NCI-H2081 (cell line): ENCODE measurements at places on chromosomes 3 and 15.

- no peak for DNase-seq
Measured at GRCh38 chr3:136283627-136284026, 33.5 kb downstream of the PCCB start.

- DNase-seq = no peak
Measured at GRCh38 chr15:67327737-67328136, 73.2 kb downstream of the IQCH start.

DNA sequence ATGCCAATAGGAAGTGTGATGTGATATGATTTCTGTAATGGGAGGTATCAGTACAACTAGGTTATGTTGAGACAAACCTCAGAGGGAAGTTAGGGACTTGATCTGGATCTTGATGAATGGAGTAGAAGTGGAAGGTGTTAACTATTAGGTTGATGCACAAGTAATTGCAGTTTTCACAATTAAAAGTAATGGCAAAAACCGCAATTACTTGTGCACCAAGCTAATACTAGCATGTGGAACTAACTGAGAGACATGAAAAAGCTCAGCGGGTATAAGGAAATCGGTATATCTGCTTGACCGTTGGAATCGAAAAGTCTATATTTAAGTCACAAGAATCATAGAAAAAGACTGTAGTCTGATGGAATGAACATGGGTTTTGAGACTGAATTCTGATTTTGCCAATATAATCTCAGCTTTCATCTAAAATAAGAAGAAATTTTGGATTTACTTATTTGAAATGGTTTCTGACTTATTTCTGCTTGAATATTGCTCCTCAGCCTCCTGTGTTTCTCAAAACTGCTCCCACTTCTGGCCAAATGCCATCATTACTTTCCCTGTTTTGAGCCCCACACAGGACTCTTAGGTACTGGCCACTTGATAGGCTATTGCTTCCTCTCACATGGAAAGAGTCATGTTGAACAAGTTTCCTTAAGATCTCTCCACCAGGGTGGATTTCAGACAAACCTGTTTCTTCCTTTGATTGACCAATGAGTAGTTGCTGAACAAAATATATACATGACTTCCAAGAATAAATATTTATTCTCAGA, 271.5 kb upstream of the COL8A1 start:
- DNase-seq = no peak

DNA sequence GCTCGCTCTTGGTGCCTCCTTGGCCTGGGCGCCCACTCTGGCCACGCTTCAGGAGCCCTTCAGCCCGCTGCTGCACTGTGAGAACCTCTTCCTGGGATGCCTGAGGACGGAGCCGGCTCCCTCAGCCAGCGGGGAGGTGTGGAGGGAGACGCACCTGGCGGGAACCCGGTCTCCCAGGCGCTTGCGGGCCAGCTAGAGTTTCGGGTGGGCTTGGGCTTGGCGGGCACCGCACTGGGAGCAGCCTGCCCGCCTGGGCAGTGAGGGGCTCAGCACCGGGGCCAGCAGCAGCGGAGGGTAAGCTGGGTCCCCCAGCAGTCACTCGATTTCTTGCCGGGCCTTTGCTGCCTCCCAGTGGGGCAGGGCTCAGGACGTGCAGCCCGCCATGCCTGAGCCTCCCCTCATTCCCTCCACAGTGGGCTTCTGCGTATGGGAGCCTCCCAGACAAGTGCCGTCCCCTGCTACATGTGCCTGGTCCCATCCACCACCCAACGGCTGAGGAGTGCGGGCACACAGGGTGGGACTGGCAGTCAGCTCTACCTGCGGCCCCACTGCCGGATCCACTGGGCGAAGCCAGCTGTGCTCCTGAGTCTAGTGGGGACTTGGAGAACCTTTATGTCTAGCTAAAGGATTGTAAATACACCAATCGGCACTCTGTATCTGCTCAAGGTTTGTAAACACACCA, 708.7 kb downstream of the VGLL3 start:
- DNase-seq = no peak

DNA sequence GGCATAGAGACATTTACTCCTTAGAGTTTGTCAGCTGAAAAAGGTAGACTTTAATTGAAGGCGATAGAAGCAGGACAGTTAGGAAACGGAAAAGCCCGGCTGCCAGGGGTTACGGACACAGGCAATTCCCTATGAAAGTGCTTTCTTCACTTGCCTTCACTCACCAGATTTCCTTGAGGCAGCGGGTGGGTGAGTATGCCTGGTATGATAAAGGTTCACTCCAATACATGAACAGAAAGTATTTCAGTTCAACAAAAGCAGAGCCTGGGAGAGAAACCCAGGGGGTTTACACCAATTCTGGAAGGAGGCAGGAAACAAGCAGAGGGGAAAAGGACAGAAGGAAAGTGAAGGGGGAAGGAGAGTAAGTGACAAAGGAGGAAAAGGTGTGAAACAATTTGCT, 53.9 kb downstream of the QTRT2 start:
- DNase-seq = no peak

DNA sequence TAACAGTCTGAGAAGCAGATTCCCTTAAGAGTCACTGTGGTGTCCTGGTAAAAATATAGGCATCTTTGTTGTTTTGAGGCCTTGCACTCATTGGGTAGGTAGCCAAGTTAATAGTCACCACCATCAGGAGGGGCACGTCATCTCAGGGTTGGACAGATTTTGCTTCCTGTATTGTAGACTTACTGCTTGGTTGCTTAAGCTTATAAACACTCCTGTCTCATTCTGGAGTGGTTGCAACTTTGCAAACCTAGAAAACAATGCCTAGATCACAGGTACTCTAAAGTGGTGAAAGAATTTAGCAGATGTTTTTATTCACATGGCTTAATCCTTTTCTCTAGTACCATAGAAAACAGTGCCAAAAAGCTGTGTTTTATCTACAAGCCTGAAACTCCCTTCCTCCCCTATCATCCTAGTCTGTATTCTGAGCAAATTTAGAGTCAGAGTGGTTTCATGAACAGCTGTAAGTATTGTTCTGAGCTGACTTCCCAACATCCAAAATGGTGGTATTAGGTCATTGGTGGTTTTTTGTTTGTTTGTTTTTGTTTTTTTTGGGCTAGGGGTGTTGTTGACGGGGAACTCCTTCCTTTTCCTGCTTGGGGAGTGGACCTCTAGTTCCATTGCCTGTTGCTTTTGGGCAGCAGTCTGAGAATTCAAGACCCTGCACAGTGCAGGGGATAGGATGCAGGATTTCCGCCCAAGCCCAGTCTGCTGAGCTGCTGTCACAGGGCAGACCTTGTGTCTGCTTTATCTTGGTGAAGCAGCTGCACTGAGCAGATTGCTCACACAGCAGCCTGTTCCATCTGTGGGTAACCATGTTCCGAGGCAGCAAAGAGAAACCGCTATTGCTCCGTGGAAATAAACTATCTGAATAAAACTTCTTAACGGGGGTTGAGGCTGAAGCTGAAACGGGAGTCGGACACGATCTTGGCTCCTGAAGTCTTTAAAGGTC, 202.0 kb downstream of the AKAP13 start:
- no peak for DNase-seq

GRCh38 chr3:195854628-195855294, 43.0 kb upstream of the MUC4 start:
- no peak for DNase-seq

DNA sequence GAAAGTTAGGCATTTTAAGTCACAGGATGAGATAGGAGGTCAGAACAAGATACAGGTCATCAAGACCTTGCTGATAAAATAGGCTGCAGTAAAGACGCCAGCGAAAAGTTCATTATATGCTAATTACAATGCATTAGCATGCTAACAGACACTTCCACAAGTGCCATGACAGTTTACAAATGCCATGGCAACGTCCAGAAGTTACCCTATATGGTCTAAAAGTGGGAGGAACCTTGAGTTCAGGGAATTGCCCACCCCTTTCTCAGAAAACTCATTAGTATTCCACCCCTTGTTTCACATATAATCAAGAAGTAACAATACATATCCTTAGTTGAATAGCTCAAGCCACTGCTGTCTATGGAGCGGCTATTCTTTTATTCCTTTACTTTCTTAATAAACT, 92.7 kb upstream of the PLXND1 start:
- DNase-seq = no peak

DNA sequence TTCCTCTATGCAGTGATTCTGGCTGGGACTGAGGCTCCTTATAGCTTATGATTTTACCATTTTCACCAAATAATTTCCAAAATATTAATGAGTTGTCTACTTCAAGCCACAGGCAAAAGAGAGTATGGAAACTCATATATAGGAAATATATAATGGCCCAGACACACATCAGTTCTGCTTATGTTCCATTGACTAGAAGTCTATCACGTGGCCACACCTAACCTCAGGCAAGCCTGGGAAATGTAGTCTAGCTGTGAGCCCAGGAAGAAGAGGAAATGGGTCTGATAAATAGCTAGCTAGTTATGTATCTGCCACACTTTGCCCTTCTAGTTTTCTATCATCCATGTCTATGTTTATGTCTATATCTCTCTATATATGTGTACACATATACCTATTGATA, 195.1 kb downstream of the OTOL1 start:
- DNase-seq = no peak

GRCh38 chr3:45464336-45465170, 76.2 kb downstream of the LARS2 start:
- no peak for DNase-seq

DNA sequence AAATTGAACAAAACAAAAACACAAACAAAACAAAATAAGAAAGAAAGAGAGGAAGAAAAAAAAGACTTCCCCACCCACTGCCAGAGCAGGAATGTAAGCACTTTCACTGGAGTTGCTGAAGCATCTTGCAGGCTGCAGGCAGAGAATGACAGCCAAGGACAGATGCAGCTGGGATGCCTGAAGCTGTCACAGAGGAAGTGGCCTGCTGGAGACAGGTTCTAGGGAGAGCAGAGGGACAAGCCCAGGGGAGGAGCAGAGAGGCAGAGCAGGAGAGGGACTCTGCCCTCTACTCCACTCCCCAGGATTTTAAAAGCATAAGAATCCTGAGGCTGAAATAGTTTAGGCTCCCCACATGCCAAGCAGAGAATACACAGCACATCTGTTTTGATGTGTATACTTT, 326.2 kb downstream of the TUSC7 start:
- no peak for DNase-seq

- DNase-seq = no peak
Measured at GRCh38 chr3:133773732-133774131, 27.5 kb downstream of the TF start.

GRCh38 chr3:136237103-136237502, 13.0 kb upstream of the PCCB start:
- DNase-seq = no peak

DNA sequence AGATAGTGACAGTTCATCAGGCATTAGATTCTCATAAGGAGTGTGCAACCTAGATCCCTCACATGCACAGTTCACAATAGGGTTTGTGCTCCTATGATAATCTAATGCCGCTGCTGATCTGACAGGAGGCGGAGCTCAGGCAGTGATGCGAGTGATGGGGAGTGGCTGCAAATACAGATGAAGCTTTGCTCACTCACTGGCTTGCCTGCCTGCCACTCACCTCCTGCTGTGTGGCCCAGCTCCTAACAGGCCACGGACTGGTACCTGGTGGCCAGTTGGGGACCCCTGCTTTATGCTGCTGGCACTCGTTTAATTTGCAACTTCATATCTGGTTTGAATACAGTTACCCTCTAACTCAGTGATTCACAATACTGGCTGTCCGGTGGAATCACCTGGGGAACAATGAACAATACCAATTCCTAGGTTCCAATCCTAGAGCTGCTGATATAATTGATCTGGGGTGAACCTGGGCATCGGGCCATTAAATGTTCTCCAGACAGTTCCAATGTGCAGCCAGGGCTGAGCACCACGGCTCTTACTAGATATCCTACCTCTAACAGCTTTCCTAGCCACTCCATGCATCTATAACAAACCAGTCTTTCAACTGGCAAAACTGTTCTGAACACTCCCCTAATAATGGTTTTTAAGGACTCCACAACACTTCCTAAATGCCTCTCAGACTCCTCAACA, 131.4 kb downstream of the ATP1B3 start:
- DNase-seq = no peak

- peak; percentile 75 for DNase-seq
Measured at GRCh38 chr3:149967086-149967685, 3.5 kb downstream of the PFN2 start.

DNA sequence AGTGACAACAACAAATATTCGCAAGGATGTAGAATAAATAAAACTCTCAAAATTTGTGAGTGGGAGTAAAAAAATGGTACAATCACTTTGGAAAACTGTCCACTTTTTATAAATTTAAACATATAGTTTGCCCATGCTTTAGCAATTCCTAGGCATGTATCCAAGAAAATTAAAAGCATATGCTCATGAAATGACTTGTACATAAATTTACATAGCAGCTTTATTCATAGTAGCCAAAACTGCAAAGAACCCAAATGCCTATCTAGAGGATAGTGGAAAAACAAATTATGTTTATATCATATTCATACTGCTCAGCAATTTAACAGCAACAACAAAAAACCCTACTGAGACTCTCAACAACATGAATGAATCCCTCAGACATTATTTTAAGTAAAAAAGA, 363.6 kb upstream of the CCDC54 start:
- DNase-seq = no peak

GRCh38 chr3:25510797-25511196, 82.7 kb downstream of the RARB start:
- DNase-seq = no peak

- DNase-seq = no peak
Measured at GRCh38 chr3:183288117-183288516, 35.1 kb downstream of the B3GNT5 start.

DNA sequence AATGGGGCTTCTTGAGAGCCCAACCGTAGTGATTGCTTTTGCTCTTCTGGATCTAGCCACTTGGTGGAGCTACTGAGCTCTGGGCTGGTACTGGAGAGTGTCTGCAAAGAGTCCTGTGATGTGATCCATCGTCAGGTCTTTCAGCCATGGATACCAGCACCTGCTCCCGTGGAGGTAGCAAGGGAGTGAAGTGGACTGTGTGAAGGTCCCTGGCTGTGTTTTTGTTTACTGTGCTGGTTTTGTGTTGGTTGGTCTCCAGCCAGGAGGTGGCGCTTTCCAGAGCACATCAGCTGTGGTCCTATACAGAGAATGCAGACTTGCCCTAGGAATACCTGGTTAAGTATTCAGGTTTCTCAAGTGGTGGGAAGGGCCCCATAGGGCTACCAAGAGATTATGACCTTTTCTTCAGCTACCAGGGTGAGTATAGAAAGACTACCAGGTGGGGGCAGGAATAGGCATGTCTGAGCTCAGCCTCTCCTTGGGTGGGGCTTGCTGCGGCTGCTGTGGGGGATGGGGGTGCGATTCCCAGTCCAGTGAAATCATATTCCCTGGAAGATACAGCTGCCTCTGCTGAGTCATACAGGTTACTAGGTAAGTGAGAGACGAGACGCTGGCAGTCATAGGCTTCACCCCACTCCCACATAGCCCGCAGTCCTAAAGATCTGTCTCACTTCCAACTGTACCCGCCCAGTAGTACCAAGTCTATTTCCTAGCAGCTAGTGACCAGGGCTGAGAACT, 733.7 kb downstream of the ZNF385D start:
- no peak for DNase-seq

DNA sequence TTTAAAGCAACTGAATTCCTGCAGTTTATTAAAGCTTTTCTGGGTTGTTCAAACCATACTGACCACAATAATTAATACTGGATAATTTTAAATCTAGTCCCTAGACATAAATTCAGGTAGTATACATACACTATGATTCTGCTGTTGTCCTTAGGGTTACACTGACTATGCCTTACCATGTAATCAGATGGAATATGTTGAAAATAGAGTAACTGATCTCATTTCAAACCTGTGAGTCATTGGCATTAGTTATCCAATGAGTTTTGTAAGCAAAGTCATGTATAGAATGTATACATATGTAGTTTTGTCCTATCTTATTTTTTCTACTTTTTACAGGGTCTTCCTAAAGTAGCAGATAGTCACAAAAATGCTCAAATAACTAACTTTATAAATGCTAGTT, 517.1 kb upstream of the CCDC54 start:
- no peak for DNase-seq
